ENCODE measurements at places on chromosomes 6 and 20.

- DNase-seq, result no peak
These were observed 90.0 kb upstream of the DTNBP1 start for GRCh38 chr6:15752820-15753219.

GRCh38 chr6:156167016-156167624, 610.1 kb upstream of the ARID1B start:
- no peak for DNase-seq

- DNase-seq, result no peak
These were observed 9.1 kb downstream of the PI16 start for GRCh38 chr6:36963451-36964290.

- DNase-seq, result no peak
These were observed 22.4 kb downstream of the JAG1 start for GRCh38 chr20:10651227-10651990.

- no peak for DNase-seq
These were observed 92.1 kb downstream of the SYNJ2 start for GRCh38 chr6:158073776-158074175.

DNA sequence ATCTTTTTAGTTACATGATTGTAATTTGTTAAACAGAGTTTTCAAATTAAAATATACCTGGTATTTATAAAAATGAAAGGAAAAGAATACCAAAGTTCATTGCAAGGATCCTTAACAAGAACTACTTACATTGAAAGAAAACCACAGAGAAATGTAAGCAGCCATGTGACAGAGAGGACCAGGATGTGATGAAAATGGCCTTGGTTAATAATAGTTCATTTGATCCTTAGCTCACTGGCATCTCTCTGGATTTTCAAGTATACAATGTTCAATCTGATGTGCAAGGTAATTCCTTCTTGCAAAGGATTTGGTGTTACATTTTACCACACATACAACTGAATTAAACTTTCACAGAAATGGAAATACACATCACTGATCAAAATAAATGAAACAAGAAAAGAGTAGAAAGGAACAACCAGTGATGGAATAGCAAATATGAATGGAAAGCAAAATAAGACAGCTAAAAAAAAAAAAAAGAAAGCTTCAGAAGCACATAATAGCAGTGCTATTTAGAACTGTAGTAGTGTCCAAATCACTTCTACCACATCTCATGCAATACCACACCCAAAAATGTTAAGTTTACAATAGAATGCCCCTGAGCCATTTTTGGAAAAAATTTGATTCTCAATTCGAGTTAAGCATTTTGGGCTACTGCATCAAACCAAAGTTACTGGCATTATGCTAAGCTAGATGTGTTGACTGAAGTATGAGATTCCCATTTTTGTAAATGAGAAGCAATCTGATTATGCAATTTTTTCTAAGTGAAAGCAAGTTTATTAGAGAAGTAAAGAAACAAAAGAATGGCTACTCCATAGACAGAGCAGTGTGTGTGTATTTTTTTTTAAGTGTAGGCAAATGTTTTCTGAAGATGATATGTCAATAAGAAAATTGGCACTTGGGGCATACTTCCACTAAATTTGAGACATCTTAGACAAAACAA, 22.6 kb upstream of the HLA-A start:
- DNase-seq, result no peak

- no peak for DNase-seq
These were observed 53.7 kb downstream of the JARID2 start for GRCh38 chr6:15299430-15300131.

GRCh38 chr20:2002365-2002764, 8.5 kb upstream of the PDYN start:
- DNase-seq, result no peak

DNA sequence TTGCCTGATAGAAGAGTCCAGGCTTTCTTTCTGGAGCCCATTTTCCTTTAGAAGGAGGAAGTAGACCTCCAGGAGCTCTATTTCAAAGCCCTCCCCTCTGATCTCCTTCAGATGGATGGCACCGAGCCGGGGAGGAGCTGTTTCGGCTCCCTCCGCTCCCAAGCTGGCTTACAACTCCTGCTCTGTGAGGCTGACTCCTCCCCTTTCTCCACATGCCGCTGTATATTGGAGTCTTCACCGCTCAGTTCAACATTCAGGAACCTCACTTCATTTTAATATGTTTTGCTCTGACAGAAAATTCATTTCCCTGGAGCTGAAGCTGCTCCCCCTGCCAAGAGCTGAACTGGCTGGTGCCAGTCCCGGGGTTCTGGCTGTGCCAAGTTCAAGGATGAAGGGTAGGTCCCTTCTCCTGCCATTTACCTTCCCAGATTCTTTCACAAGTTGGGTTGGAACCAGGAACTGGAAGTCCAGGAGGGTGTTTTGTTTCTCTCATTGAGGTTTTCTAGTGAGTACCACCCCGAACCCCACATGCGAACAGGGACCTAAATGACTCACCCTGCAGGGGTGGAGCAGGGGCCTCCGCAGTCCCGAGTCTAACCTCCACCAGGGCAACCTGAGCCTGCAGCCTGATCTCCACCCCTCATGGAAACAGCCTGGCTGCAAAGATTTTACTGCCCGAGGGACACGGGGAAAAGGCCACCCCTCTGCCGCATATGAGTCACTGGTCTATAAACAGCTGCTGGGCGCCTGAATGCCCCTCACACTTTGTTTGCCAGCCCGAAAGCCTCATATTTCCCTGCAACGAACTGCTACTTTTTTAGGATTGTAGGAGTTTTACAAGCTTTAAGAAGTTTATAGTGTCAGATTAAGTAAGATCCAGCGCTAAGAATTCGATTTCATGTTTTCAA, 68.6 kb upstream of the FOXA2 start:
- no peak for DNase-seq

GRCh38 chr20:32482143-32482441, 103.0 kb downstream of the NOL4L start:
- DNase-seq, result no peak

GRCh38 chr6:145187491-145188206, 547.7 kb downstream of the EPM2A start:
- no peak for DNase-seq

DNA sequence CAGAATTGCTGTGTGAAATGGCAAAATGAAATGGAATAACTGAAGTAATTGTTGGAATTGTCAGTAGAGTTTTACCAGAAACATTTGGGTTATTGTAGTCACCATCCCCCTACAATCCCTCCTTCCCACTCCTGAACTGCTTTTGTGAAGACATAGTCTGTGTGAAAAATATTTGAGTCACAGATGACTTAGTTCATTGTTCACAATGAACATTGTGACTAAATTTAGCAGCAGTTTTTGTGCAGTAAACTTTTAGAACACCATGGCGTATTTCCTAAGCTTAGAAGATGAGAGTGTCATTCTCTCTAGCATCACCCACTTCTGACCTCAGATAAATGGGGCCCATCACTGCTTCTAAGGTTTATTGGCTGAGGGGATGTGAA, 11.0 kb downstream of the OTOR start:
- no peak for DNase-seq

GRCh38 chr6:28606424-28607391, 81.0 kb downstream of the GPX5 start:
- DNase-seq, result no peak

GRCh38 chr6:23478312-23478711, 647.7 kb upstream of the NRSN1 start:
- no peak for DNase-seq

- no peak for DNase-seq
These were observed 97.6 kb downstream of the TCP11 start for GRCh38 chr6:35043381-35044130.

GRCh38 chr6:11264100-11264499, 31.6 kb upstream of the NEDD9 start:
- no peak for DNase-seq

DNA sequence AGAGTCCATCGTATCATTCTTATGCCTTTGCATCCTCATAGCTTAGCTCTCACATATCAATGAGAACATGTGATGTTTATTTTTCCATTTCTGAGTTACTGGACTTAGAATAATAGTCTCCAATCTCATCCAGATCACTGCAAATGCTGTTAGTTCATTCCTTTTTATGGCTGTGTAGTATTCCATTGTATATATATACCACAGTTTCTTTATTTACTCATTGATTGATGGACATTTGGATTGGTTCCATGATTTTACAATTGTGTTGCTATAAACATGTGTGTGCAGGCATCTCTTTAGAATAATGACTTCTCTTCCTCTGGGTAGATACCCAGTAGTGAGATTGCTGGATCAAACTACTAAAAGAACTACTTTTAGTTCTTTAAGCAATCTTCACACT, 21.0 kb upstream of the TFB1M start:
- no peak for DNase-seq

DNA sequence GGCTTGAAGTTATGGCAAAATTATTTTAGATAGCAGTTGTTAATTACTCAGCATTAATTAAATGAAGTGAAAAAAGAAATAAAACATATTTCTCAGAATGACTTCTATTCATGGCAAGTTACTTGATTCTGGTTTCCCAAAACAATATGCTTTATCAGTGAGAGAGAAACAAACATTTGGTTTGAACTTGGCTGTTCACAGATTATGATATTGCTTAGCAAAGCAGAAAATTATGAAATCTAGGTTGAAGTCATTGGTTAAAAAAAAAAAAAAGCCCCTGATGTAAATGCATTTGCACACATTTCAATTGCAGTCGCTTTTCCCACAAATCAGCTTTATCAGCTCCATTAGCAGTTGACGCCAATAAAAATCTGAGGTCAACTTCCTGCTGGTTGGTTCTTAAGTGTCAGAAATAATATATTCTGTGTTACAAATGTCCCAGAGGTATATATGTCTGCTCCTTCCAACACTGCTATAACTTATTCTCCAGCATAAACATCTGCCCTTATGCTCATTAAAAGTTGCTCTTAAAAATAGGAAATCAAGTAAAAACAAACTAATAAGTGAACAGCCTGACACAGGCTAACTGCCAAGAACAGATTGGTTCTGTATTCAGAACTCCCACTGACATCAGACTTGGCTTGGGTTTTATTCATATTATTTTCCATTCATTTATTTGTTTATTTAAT, 275.4 kb downstream of the PHF3 start:
- no peak for DNase-seq

- no peak for DNase-seq
These were observed 1.3 kb downstream of the OVOL2 start for GRCh38 chr20:18056174-18057100.

All from activated T-helper 1 cell treated with anti-CD3 and anti-CD28 coated beads, Interleukin-2, amount 50 U/mL, for 16 hours (primary cell).